Activated B cell treated with CpG ODN at 0.5 μM for 24 hours (primary cell): ENCODE measurements at places on chromosomes 1 and 21. TPM values are rescaled to one million over a fixed set of nuclear protein-coding genes. Genes with fewer than 3 reads are reported as not detected.

Gene TRIM63
- total RNA-seq, result not detected in 2 replicates

- no peak for DNase-seq
Measured at GRCh38 chr1:185610954-185611353, 123.2 kb upstream of the HMCN1 start.

Gene PLPP3
- 4.6 TPM in 2 replicates for total RNA-seq

DNA sequence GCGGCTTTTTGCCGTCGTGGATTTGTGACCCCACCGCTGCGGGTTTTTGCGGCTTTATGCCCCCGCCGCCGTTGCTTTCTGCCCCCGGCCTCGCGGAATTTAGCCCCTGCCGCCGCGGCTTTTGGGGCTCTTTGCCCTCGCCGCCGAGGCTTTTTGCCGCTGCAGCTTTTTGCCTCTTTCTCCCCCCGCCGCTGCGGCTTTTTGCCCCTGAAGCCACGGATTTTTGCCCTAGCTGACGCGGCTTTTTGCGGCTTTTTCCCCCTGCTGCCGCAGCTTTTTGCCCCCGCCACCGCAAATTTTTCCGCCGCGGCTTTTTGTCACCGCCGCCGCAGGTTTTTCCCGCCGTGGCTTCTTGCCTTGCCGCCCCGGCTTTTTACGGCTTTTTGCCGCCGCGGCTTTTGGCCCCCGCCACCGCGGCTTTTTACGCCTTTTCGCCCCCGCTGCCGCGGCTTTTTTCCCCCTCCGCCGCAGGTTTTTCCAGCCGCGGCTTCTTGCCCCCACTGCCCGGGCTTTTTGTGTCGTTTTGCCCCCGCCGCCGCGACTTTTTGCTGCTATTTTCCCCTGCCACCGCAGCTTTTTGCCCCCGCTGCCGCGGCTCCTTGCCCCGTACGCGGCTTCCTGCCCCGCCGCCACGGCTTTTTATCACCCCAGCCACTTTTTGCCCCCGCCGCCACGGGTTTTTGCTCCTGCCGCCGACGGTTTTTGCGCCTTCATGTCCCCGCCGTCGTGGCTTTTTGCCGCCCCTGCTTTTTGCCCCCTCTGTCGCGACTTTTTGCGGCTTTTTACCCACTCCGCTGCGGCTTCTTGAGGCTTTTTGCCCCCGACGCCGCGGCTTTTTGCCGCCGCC is 3933.6 kb downstream of the SRGAP2C start:
- DNase-seq, result no peak

Gene PRAMEF10
- not detected in 2 replicates for total RNA-seq

DNA sequence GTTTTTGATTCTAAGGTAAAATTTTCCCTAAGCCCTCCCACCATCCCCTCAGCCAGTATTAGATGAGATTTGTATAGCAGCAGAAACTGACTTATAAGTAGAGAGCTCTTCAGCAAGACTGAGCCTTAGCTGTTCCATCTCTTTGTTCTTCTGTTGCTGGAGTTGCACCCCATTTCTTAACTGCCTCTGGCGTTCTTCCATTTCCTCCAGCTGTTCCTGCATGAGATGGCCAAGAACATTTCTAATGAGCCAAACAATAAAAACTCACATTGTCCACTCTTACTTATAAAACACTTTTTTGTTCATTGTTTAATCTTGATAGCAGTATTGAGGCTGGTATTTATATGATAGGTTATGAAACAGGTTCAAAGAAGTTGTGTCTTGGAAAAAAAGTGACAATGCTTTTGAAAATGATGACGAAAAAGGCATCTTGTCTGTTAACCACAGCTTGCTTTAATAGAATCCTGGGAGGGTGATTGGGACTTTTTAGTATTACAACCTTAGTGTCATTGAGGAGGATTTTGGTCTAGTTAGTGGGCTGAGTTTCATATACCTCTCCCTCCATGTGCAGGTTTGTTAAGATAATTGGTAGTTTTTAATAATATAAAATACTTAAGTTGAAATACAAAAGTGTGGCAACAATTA is 18.3 kb downstream of the SYNC start:
- no peak for DNase-seq

GRCh38 chr1:239209591-239209990 is 176.8 kb upstream of the CHRM3 start:
- DNase-seq, result no peak

GRCh38 chr1:203371288-203371687 is 20.4 kb upstream of the FMOD start:
- no peak for DNase-seq

Gene FNDC10
- total RNA-seq, result 0.46 and 0.60 TPM in 2 replicates

DNA sequence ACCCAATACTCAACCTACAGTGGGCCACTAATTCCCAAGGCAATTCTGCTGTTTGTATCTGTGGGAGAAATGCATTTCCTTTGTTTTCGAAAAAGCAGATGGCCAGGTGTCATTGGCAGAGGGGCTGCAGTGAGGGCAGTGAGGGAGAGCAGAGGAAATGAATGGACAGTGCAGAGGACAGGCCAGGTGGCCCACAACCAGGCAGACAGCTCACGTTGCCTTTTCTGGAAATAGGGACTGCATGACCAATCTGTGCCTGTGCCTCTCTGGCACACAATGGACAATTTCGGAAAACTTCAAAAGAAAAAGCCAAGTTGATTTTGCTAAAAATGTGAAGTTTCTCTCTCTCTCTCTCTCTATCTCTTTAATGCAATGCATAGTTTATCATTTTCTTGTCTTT is 52.6 kb upstream of the ETS2 start:
- DNase-seq, result no peak

GRCh38 chr1:56816909-56817308 is 2.3 kb downstream of the FYB2 start:
- no peak for DNase-seq

- DNase-seq, result no peak
Measured at GRCh38 chr1:110535985-110536384, 17.0 kb upstream of the KCNA10 start.
